ENCODE measurements at places on chromosomes 1 and 21. TPM values are rescaled to one million over a fixed set of nuclear protein-coding genes. Genes with fewer than 3 reads are reported as not detected.
A peak's percentile ranks its signal among the peaks of the same experiment; 100 is the strongest.

Gene CCDC185
- not detected for total RNA-seq

Gene MCOLN2
- total RNA-seq, result 0.64 TPM

Gene KIF17
- total RNA-seq, result 1.0 TPM

Gene TFAP2E
- under 0.01 TPM for total RNA-seq

Gene ORC1
- total RNA-seq, result 0.26 TPM

DNA sequence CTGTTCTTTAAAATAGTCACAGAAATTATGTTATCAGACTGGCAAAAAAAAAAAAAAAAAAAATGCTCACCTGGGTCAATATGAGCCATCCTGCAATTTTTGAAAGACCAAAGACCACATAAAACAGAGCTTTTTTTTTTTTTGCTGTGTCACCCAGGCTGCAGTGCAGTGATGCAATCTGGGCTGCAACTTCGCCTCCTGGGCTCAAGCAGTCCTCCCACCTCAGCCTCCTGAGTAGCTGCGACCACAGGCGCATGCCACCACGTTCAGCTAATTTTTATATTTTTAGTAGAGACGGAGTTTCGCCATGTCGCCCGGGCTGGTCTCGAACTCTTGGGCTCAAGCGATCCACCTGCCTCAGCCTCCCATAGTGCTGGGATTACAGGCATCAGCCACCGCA lies 62.8 kb downstream of the RGS13 start:
- DNase-seq, result no peak

DNA sequence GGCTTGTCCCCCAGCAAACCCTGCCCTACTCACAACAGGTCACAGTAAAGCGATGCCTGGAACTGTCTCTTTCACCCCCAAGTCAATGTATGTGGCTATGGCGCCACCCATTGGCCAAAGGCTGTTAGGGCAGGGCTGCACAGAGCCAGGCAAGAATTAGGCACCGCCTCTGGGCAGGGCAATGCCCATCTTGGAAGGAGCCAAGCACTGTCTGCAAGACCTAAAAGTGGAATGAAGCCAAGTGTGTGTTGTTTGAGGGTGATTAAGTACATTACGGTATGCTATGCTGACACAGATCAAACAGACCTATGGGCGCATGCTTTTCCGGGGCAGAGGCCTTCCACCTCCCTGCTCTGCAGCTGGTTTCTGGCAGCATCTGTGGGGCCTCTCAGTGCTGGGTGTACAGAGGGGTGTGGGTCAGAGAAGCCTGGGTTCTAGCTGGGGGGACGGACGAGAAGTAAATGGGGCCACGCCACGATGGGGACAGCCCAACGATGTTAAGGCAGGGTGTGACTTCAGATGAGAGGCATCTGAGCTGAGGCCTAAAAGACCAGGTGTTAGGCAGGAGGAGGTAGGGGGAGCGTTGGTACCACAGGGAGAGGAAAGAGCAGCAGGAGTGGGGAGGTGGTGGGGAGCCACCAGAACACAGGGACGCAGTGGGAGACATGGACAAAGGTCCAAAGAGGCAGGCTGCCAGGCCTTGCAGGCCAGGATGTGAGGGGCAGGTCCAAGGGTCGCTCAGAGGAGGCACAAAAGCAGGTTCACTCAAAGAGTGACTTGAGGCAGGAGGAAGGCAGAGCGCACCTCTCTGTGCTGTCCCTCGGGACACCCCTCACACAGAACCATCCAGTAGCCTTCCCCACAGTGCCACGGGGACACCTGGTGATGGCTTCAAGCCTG lies 49.8 kb downstream of the ACOT7 start:
- peak; percentile 99 for DNase-seq

- DNase-seq, result no peak
Measured at GRCh38 chr1:211606332-211606913, 27.5 kb upstream of the SLC30A1 start.

DNA sequence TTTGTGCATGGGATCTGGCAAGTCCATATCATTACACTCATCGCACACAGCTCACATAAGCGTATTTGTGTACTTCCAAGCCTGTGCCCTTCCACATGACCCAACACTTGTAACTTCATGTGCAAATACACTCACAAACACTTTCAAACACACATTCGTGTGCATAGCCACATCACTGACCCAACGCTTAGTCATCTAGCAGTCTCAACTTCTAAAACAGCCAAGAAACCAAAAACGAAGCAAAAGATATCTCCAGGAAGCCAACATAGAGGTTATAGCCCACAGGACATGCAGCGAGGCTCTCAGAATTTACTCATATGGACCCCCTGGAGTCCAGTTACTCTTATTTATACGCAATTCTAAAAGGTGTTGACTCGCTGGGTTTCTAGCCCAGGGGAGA lies 10.9 kb upstream of the GOLT1A start:
- peak; percentile 22 for DNase-seq

GRCh38 chr1:87154384-87154783 lies 174.3 kb upstream of the LMO4 start:
- no peak for DNase-seq

Measured in bronchial epithelial cell (primary cell).